ENCODE measurements at places on chromosomes 16 and 17.
A peak's percentile ranks its signal among the peaks of the same experiment; 100 is the strongest.

DNA sequence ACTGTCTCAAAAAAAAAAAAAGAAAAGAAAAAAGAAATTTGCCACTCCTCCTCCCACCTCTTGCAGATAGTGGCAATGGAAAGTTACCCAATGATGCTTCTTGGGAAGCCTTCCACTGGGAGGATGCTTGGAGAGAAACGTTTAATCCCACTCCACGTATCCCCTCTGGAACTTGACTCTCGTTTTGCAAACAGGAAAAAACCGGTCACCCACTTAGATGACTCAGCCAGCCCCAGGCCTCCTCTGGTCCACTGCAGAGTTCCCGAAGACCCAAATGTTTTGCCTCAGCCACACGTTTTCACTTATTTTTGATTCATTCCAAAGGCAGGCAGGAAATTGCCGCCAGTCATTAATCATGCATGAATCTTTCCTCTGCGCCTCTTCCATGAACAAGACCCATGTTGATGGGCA lies 9.3 kb upstream of the TNFRSF17 start:
- DNase-seq: no peak

- no peak for DNase-seq
These were observed 10.4 kb downstream of the CPPED1 start for GRCh38 chr16:12793120-12793864.

DNA sequence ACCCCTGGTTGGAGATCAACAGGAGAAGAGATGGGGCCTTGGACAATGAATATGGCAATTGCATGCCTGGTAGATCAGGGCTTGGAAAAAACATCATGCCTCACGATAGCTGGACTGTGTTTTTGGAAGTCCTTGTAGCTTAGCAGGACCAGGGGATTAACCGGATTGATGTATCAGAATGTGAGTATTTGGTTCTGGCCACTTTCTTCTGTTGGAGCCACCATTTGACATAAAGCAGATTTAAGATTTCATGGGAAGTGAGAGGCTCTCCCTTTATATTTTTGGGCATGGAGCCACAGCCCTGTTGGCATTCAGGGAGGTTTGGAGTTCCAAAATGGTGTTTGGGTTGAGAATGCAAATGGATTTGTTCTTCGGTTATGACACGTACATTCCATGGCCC lies 424.7 kb upstream of the MAF start:
- no peak for DNase-seq

DNA sequence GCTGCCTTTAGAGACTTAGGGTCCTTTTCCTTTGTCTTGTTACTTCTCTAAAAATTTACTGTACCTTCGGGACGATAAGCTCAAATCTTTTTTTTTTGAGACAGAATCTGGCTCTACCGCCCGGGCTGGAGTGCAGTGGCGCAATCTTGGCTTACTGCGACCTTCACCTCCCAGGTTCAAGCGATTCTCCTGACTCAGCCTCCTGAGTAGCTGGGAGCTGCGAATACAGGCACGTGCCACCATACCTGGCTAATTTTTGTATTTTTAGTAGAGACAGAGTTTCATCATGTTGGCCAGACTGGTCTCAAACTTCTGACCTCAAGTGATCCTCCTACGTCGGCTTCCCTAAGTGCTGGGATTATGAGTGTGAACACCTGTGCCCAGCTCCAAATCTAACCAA lies 7.4 kb downstream of the RAD51C start:
- DNase-seq: no peak

GRCh38 chr17:7393613-7394451 lies 493 bp downstream of the PLSCR3 start:
- DNase-seq: peak; percentile 16
